Uterine smooth muscle cell (primary cell): ENCODE measurements at places on chromosomes 11 and 22. TPM values are rescaled to one million over a fixed set of nuclear protein-coding genes. Genes with fewer than 3 reads are reported as not detected.

Gene NLRP6
- total RNA-seq = not detected in 2 replicates

Gene KRTAP5-10
- total RNA-seq = not detected in 2 replicates

Gene RAB36
- 4.8 and 5.6 TPM in 2 replicates for total RNA-seq

Gene OR10AG1
- total RNA-seq = not detected in 2 replicates

Gene FOXR1
- total RNA-seq = not detected in 2 replicates

Gene CDC42EP1
- 11.5 and 15.1 TPM in 2 replicates for total RNA-seq

Gene GNG3
- total RNA-seq = not detected in 2 replicates

Gene THY1
- 162 and 218 TPM in 2 replicates for total RNA-seq

Gene IL17REL
- not detected in 2 replicates for total RNA-seq

Gene OTOG
- total RNA-seq = not detected in 2 replicates

Gene KRTAP5-9
- not detected in 2 replicates for total RNA-seq

Gene POLDIP3
- 25.4 and 25.5 TPM in 2 replicates for total RNA-seq

Gene OR10D3
- total RNA-seq = not detected in 2 replicates

Gene CABP4
- total RNA-seq = not detected in 2 replicates

Gene BEST1
- 3.1 and 7.1 TPM in 2 replicates for total RNA-seq
